ENCODE measurements at places on chromosomes 3 and 15.

GRCh38 chr3:177150218-177150916 is 46.9 kb downstream of the TBL1XR1 start:
- no peak for DNase-seq

DNA sequence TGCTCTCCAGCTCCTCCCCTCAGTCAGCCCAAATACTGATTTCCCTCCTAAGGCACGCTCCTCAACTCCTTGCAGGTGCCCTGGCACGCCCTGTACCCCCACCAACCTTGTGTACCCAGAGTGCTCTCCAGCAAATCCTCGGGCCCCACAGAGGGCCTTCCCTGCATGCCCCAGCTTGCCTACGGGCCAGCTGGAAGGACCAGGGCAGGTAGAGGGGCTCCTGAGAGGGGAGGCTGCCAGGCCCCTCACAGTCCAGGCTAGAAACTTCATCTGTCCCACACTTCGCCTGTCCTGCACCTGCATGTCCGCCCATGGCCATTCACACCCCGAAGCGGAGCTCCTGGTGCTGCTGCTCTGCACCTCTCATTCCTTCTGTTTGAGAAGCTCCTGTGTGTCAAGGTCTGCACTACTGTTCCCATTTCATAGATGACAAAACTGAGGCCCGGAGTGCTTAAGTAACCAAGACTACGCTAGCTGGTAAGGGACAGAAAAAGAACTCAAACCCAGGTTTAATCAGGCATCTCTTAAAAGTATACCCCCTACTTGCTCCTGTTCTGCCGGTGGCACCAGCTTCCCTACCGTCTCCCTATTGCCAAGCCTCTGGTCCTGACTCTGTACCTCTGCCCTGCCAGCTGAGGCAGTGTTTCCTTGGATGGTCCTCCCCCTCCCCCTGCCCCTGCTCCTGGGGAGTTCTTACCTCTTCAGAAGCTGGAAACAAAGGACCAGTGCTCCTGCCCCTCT is 35.6 kb downstream of the ZXDC start:
- no peak for DNase-seq

- DNase-seq = no peak
Observed at GRCh38 chr3:58065700-58066167, 57.5 kb downstream of the FLNB start.

GRCh38 chr15:31108836-31109235 is 7.3 kb upstream of the TRPM1 start:
- no peak for DNase-seq

- no peak for DNase-seq
Observed at GRCh38 chr3:114417265-114417664, 123.4 kb downstream of the TIGIT start.

GRCh38 chr15:27797765-27798164 is 301.4 kb downstream of the OCA2 start:
- no peak for DNase-seq

GRCh38 chr15:76313731-76314130 is 2.5 kb upstream of the ETFA start:
- DNase-seq = no peak

- no peak for DNase-seq
Observed at GRCh38 chr3:24523215-24523614, 28.6 kb upstream of the THRB start.

DNA sequence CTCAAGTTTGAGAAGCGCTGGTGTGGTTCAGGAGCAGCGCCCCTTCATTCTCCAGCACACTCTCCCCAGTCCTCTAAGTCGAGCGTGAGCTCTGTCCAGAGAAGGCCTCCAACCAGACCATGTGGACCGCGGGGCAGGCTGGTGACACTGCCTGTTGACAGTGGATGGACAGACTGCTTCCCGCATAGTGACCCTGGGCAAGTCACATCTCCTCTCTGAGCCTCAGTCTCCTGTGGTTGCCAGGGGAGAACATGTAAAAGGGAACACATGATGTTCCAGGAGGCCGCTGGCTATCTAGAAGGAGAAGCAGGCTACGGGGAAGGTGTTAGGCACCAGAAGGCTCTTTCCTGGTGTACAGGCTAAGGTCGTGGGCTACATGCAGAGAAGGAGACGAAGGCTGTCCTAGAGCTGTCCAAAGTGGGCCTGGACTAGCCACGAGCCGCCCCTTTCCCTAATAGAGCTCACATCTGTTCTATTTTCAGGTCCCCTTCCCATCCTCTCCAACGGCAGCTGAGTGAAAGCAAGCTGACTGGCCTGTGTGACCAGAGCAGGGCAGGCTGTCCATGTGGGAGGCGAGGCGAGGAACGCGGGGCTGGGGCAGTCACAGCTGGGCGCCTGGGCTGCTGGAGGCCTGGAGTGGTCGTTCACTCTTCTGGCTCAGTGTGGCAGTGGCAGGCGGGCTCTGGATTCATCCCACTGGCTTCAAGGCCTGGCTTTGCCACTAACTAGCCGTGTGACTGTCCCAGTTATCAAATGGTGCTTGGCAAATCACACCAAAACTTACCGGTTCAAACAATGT is 11.1 kb downstream of the ISG20 start:
- no peak for DNase-seq

- DNase-seq = no peak
Observed at GRCh38 chr15:71060983-71061382, 54.3 kb upstream of the THSD4 start.

DNA sequence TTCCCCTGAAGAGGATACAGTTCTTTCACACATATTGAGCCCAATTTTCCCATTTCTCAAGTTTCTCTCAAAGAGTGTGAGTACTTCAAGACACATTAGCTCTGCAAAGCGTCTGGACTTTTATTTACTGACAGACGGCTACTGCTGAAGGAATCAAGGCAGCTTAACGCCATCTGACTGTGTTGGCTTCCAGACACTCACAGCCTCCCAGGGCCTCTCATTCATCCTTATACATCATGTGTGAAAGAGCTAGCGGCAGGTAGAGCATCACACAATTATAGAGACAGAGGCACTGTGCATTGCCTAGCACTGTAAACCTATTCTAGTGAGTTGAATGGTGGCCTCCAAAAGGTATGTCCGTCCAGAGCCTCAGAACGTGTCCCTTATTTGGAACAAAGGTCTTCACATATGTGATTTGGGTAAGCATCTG is 284.1 kb upstream of the STT3B start:
- no peak for DNase-seq

- DNase-seq = no peak
Observed at GRCh38 chr3:71989165-71989564, 204.2 kb upstream of the PROK2 start.

GRCh38 chr15:101004500-101004899 is 85.3 kb downstream of the LRRK1 start:
- DNase-seq = no peak

- DNase-seq = peak; percentile 30
Observed at GRCh38 chr3:48997714-48998637, 7.9 kb downstream of the P4HTM start.

DNA sequence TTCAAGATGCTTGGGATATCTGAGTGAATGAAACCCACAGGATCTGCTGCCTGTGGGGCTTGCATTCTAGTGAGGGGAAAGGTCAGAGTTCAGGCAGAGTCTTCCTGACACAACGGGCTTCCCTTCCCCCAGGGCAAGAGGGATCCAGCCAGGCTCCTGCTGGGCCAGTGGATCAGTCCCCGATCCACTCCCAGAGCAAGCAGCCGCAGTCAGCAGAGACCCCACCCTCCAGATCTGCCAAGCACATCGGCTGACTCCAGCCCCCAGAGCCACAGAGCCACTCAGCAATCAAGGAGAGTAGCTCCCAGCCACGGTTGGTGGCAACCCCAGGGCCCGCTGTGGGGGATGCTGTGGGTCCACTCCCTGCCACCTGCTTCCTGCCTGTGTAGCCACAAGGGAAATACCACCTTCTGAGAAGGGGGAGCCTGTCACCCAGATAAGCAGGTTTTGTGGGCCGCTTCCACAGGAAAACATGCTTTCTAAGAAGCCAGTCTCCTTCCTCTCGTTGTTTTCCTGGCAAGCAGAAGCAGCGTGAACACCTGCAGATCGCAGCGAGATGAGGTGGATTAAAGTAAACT is 44.9 kb downstream of the CPN2 start:
- DNase-seq = no peak

DNA sequence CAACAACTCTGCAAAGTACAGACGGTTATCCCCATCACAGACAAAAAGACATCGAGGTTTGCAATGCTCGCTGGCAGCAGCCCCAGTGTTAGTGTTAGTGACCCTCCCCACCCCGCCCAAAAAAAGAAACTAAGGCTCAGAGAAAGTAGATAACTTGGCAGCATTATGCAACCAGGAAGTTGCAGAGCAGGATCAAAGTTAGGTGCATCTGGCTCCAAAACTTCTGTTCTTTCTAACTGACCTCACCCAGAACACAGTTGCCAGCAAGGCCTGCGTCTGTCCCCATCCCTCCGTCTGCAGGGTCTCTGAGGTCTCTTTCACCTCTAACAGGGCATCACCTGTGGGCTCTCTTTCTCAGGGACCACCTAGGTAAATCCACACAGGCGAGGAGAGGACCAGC is 51.5 kb downstream of the BDH1 start:
- no peak for DNase-seq

DNA sequence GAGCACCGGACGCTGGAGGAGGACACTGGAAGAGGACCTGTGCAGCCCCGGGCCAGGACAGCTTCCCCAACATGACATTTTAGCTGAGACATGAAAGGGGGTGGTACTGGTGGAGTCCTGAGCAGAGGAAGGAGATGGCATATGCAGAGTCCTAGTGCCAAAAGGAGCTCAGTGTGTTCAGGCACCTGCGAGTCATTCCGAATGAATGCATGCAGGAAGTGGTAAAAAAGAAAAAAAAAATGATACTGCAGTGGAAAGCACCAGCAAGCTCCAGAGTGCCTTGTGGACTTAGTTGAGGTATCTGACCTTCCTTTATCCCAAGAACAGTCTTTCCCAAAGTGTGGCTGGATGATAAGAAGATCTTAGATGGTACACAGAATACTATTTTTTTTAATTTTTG is 6.6 kb upstream of the ZNF148 start:
- DNase-seq = no peak

DNA sequence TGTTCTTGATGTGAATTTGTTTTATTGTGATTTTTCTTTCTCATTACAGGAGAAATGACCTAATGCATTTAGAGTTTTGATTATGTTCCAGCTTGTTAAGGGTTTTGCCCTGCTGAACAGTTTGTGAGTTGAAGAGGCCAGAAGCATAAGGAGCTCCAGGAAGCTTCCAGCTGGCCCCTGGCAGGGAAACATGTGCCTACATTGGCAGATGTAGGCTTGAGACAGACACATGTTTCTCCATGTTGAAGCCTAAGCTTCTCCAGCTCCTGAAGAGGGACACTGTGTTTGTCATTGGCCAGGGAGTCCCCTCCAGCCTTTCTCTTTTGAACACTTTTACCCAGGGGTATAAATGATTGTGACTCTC is 88.4 kb downstream of the ASB7 start:
- no peak for DNase-seq

DNA sequence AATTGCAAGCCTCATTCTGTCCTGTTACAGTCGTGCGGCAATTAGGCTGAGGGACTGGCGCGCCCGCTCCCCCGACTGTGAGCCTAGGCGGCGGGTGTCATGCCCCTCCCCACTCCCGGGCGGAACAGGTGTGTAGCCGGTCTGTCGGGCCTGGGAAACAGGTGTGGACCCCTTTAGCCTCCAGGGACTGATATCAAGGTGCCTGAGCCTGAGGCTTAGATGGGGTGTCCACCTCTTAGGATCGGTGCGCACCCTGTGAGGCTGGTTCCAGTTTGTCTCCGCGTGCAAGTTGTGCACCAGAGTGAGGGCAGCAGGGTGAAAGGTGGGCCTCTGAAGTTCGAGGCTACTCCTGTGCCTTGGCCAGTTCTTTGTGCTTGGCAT is 686 bp downstream of the VPS8 start:
- peak; percentile 5 for DNase-seq

- DNase-seq = no peak
Observed at GRCh38 chr3:45311327-45311726, 77.0 kb upstream of the LARS2 start.

DNA sequence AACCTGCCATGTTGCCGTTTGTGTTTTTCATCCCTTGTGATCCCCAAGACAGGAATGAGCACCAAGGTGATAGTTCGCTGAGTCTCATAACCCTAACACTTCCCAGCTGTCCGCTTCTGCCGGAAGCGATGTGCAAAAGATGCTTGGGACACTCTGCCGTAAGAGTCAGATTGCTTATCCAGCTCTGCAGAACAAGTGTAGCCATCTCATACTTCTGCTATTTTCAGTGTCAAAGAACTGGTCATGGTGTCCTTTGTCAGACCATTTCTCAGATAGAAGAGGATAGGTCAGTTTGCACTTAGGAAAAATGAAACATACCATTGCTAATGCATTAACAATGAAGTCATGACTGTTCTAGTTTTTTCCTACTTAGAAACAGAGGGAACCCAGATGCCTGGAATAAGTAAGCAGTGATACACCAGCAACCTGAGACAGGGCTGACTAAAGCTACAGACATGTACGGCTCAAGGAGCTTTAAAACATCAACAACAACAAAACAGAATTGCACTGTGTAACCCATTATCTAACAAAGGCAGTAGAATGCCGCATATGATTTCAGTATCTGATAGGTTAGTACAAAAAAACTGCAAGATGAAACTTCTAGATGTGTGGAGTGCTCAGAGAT is 134.0 kb upstream of the IL12A start:
- no peak for DNase-seq

GRCh38 chr15:33136353-33136752 is 58.2 kb downstream of the FMN1 start:
- DNase-seq = no peak

GRCh38 chr3:101255441-101255840 is 64.9 kb downstream of the IMPG2 start:
- no peak for DNase-seq

DNA sequence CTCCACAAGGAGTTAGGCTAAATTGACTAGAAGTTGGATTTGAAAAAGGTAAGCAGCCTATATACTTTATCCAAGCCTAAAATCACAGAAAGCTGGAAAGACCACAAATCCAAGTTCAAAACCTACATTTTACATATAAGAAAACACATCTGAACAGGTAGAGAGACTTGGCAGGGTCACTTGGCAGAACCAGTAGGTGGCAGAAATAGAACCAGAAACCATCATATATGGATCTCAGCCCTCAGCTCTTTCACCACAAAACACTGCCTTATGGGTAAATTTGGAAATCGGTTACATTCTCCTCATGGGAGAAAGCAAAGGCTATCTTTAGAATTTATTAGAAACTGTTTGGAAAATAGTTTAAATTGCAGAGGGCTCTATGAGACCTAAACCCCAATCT is 44.2 kb downstream of the MKRN2 start:
- no peak for DNase-seq

DNA sequence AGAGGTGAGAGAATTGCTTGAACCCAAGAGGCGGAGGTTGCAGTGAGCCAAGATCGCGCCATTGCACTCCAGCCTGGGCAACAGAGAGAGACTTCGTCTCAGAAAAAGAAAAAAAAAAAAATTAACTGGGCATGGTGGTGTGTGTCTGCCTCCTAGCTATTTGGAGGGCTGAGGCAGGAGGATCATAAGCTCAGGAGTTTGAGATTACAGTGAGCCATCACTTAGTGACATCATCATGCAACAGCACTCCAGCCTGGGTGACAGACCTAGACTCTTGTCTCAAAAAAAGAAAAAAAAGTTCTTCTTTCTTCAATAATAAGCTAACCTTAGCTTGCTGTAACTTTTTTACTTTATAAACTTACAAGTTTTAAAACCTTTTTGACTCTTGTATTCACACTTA is 99.8 kb downstream of the SLMAP start:
- no peak for DNase-seq

- no peak for DNase-seq
Observed at GRCh38 chr3:197511853-197512635, 43.7 kb downstream of the BDH1 start.

GRCh38 chr3:159824333-159824732 is 164.3 kb upstream of the IL12A start:
- no peak for DNase-seq

All from NCI-H748 treated with DMSO at 0.1 percent for 48 hours (cell line).